ENCODE measurements at places on chromosomes 3 and 15. TPM values are rescaled to one million over a fixed set of nuclear protein-coding genes. Genes with fewer than 3 reads are reported as not detected.
A peak's percentile ranks its signal among the peaks of the same experiment; 100 is the strongest.

DNA sequence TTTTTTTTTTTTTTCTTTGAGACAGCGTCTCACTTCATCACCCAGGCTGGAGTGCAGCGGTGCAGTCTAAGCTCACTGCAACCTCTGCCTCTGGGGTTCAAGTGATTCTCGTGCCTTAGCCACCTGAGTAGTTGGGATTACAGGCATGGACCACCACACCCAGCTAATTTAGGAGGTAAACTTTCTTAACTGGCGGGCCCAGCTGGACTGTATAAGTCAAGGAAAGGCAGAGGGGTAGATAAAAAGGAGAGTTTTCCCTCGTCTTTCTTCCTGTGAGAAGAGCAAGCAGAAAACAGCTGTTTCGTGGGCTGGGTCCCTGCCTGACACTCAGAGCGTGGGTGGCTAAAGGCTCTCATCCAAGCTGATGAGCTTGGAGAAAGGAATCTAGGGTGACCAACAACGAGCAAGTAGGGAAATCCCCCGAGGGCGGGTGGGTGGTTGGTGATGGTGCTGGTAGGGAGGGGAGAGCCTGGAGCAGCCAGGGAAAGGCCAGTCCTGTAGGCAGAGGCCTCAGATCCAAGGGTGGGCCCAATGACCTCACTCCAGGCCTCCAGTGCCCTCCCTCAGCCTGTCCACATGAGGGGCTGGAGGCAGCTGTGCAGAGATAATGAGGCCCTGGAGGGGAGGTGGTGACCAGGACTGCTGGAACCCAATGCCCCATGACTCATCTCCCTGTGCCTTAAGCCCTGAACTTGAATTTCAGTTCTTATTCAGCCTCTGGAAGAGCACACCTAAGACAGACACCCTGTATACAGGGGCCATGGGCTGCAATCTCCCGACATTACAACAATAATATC is 43.1 kb upstream of the LIMD1 start:
- peak; percentile 56 for DNase-seq
- H3K27me3 ChIP-seq: no peaks in the 10 kb centered on the region
- H3K4me1 ChIP-seq: peaks cover 97% of the 10 kb centered on the region
- peak overlapping the region; percentile 52 for H3K27ac ChIP-seq

DNA sequence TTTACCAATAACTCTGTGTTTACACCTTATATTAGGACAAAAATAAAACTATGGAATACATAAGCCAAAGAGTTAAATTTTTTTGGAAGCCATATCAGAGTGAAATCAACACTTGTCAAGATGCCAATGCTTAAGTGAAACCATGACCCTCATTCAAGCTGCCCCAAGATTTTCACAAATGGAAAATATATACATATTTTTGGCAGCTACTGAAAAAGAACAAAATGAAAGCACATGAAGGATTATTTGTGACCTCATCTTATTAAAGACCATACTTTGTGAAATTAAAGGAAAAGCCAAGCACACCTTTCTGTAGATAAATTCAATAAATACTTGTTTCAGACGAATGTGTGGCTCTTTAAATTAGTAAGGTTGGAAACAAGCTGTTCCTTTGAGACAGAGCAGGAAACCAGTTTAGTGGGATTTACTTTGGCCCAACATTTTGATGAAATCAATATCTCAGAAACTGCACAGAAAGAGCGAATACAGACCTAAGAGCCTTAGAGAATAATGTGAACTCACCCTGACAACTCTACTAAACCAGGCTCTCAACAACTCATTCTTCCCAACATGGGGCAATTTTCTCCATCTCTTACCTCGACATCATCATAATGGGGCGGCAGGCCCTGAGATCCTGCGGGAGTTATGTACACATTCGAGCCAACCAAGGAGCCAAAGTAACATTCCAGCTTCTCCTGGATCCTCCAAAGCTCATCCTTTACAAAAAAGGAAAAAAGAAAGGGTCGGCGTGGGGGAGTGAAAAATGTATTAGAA is 11.1 kb downstream of the RIOX2 start:
- H3K4me1 ChIP-seq: peaks cover 31% of the 10 kb centered on the region
- H3K4me3 ChIP-seq: no peak overlapping the region
- DNase-seq: no peak
- no peaks in the 10 kb centered on the region for H3K36me3 ChIP-seq
- H3K27ac ChIP-seq: no peak overlapping the region

GRCh38 chr3:186549497-186549896 is 5.3 kb upstream of the CRYGS start:
- H3K27ac ChIP-seq: no peak overlapping the region
- H3K36me3 ChIP-seq: peaks cover 9% of the 10 kb centered on the region
- H3K27me3 ChIP-seq: no peaks in the 10 kb centered on the region
- no peak overlapping the region for H3K4me3 ChIP-seq
- no peak for DNase-seq

The GUCA1C gene
- not detected for total RNA-seq

Measured in tibial nerve (tissue), 4 donors.